NT2/D1 (cell line): ENCODE measurements at places on chromosomes 2 and 18.

DNA sequence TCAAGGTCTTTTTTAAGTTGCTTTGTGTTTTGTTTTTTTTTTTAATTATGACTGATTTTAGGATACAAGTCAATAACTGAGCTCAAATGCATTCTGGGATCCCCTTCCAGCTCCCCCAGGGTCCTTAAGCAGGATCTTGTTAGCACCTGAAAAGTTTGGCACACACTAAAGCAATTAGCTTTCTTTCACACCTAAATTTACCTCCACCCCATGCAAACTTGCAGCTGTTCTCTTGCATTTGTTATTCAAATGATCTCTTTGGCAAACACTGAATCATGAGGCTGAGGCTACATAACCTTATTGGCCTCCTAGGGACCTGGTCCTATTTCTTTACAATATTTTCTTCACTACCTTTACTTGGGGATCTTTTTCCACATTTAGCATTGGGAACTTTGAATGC lies 2026.1 kb upstream of the CELF4 start:
- DNase-seq, result peak; percentile 63

GRCh38 chr2:37274359-37274965 lies 43.0 kb downstream of the NDUFAF7 start:
- no peak for DNase-seq

GRCh38 chr2:45328264-45328870 lies 282.7 kb downstream of the SRBD1 start:
- no peak for DNase-seq

DNA sequence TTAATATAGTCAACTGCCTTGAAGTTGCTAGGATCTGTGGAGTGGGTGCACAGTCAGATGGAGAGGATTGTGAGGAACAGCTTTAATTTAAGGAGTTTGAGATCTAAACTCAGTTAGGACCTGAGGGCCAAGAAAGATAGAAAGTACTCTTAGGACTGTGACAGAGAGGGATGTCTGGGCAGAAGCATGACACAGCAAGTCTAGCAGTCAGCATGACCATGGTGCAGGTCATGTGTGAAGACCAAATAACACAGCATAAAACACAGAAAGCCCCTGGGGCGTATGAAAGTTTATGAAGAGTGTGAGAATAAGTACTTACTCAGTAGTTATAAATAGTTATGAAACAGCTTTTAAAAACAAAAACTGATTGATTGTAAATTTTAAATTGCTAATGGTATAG lies 107.2 kb downstream of the GALNT1 start:
- no peak for DNase-seq

- DNase-seq, result no peak
These were observed 67.9 kb upstream of the RAPGEF4 start for GRCh38 chr2:172667581-172668325.

DNA sequence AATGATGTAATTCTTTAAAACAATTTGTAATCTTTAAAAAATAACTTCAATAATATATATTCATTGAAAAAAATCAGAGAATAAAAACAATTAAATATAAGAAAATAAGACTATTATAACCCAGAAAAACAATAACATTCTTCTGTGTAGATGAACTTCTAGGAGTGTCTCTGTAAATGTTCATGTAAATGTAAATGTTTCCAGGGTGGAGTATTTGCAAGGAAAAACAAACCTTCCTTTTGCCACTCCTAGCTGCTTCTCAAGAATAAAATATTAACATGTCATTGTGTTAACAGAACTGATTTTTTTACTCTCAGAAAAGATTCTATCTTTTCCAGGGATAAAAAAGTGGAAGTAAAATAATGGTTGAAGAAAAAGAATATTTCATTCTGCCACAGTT lies 431.9 kb downstream of the PLCL1 start:
- no peak for DNase-seq

- DNase-seq, result no peak
These were observed 249.2 kb upstream of the MEX3C start for GRCh38 chr18:51446571-51447210.

DNA sequence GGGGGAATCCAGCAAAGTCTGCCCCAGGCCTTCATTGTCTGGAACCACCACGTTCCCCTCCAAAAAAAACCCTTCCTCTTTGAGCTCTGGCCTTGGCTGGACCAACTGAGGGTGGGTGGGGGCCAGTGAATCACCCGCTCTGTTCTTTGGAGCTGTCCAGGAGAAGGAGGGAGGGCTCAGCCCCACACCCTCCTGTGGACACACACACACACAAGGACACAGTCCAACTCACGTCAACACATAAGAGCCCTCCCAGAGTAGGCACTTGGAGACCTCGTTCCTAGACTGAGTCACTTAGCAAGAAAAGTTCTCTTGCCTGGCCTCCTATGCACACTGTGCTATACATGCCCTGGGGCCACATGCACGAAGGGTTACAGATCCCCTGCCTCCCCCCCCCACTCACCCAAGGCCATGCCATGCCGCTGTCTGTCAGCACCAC lies 1.2 kb upstream of the TNS1 start:
- DNase-seq, result no peak

DNA sequence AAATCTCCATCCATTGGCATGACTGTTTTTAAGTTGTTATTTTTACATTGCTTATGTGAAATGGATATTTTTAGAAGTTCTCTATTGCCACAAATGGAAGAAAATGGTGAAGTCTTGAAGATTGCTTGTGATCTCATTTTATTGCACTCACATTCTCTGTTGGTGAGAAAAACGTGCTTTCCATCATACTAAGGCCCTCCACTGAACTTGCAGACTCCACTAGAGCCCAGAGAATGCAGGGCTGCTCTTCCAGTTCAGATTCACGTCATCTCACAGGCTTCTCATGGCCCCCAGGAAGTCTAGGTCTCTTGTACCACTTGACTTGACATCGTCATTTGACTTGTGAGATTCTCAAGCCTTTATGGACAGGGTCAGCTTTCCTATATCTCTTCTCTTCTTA lies 254.8 kb upstream of the COPS8 start:
- no peak for DNase-seq

- no peak for DNase-seq
These were observed 10.3 kb upstream of the FTCDNL1 start for GRCh38 chr2:199861132-199861774.

GRCh38 chr2:71843391-71843850 lies 304.2 kb downstream of the CYP26B1 start:
- no peak for DNase-seq

GRCh38 chr2:232276084-232276732 lies 102.3 kb upstream of the ALPP start:
- no peak for DNase-seq

DNA sequence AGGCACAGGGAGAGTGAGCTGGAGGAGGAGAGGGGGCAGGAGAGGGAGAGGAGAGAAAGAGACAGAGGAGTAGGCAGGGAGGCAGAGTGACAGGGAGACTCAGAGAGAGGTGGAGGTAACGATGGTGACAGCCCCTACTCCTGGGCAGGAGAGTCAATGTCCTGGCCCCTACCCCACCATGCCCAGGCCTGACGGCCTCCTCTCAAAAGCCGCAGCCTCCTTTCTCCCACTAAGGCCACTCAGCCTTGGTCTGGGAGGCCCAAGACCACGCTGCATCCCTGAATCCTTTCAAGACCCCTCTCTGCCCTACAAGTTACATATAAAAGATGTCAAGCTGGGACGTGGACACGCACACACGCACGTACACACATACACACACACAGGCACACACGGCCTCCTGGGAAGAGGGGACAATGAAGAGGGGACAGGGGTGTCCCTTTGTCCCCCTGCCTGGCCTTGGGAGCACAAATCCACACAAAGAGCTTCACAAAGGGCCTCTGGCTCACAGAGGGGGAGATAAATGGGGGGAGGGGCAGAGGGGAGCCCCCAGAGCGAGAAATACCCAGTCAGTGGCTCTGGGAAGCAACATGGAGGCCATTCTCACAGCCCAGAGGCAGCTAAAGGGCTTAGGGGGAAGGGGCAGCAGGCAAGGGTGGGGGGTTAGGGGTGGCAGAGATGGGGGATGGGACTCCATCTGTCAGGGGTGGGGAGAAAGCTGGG lies 19.5 kb upstream of the TNS1 start:
- no peak for DNase-seq

DNA sequence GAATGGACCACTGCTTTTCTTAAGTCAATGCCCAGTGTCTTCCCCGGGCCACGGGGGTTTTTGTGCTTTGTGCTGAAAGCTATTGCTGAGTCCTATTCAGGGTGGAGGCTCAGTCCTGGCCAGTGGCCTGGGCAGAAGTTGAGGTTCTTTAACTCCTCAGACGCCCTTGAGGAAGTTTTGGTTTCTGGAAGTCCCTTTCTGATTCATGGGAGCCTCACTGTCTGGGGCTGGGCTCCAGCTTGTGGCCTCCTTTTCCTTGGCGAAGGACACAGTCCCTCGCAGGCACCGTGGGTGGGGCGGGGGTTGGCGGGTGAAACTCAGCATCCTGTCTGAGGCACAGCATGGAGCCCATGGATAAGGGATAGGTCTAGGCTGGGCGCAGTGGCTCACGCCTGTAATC lies 465.2 kb upstream of the HS6ST1 start:
- no peak for DNase-seq

DNA sequence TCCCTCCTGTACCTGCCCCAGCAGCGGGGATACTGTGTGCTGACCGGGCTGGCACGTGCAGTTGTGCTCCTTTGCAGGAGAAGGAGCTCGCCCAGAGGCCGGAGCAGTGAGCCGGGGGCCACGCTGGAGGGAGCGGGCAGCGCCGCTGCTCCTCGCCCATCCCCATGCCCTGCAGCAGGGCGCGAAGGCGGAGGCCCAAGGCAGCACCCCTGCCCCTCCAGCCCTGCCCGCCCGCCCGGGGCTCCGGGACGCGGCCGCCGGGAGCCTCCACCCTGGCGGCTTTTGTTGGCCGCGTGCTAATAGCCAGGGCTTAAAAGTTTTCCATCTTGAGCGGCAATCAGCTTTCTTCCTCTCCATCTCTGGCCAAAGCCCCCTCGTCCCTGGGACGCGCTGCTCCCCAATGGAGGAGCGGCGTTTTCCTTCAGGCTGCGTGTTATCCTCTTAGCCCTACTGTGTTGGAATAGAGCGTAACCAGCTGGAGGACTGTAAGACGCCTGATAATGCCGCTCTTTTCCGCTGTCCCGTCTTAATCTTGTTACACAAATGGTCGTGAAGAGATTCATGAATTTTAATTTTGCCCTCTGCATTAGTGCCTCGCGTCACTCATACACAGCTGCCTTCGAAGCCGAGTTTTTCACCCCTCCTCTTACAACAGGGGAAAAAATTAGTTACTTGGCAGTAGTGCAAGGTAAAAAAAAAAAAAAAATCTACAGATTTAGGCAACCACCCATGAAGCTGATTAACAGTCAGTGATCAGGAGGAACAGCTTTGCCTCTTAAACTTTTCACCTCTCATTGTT lies 172.9 kb upstream of the SIX3 start:
- DNase-seq, result no peak

DNA sequence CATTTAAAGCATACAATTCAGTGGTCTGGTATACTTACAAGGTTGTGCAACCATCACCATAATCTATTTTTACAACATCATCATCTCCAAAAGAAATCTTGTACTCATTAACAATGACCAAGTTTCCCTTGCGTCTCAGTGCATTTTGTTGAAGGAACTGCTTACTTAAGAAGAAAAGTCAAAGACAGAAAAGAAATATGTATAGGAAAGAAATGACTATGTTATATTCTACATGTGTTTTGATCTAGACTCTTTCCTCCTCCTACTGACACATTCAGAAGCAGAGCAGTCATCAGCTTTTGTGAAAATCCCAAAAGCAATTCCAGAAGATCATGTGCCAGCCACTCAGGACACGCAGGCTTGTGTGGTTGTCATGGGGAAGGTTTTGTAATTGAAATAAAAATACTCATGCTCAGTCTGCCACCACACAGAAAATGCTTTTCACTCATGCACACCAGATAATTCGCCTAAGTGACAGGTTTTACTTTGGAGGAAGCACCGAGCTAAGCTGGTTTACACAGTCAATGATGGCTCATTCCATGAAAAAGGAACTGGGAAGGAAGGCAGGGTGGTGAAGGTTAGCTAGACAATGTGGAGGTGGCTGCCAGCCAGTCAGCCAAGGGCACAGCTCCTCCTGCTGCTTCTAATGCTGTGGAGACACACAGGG lies 158.5 kb upstream of the REV1 start:
- no peak for DNase-seq

- peak; percentile 22 for DNase-seq
These were observed 102.7 kb downstream of the NR4A2 start for GRCh38 chr2:156229724-156230362.

GRCh38 chr2:106358081-106358480 lies 110.1 kb downstream of the RGPD3 start:
- DNase-seq, result no peak

GRCh38 chr2:191724015-191724414 lies 46.1 kb downstream of the NABP1 start:
- no peak for DNase-seq

DNA sequence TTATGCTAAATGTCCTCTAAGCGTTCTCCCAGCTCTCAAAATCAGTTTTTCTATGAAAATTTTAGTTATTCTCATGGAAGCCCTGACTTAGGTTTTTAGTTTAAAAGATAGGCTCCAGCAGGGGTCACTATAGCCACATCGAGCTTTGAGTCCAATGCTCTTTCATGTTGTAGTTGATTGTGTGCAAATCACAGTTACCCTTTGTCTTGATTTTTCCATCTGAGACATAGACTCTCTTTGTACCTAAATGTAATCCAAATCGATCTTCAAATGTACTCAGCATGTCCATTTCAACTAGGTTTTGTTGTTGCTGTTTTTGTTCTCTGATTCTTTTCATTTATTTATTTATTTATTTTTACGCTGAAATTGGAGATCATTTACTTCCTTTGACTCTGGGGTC lies 26.4 kb upstream of the MSTN start:
- DNase-seq, result peak; percentile 71

DNA sequence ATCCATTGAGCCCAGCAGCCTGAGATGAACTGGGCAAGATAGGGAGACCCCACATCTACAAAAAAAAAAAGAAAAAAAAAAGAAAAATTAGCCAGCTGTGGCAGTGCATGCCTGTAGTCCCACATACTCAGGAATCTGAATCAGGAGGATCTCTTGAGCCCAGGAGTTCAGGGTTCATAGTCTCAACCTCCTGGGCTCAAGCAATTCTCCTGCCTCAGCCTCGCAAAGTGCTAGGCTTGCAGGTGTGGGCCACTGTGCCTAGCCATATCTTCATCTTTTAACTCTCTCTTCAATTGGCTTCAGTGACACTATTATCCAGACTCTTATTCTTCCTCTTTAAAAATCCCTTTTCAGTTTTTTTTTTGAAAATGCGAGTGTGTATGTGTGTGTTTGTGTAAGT lies 28.5 kb upstream of the YES1 start:
- DNase-seq, result no peak

DNA sequence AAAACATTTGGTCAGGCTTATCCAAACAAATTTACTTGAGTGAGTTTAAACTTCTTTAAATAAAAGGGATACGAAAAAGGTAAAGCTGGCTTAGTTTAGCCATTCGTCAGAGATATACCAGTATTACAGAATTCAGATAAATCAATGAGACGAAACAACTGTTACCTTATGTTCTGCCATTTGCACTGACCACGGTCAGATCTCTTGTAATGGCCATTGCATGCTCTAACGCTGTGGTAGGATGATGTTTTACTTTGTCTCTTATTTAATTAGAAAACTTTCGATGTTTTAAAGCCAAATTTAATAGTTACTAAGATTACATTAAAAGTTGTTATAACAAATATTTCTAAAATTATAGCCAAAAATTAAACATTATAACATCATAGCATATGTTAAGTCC lies 1.5 kb downstream of the C18orf54 start:
- no peak for DNase-seq

GRCh38 chr2:26043862-26044696 lies 10.2 kb downstream of the RAB10 start:
- no peak for DNase-seq
